ENCODE measurements at places on chromosomes 12 and 14.

- DNase-seq = no peak
Observed at GRCh38 chr12:120711411-120711810, 1.2 kb downstream of the UNC119B start.

DNA sequence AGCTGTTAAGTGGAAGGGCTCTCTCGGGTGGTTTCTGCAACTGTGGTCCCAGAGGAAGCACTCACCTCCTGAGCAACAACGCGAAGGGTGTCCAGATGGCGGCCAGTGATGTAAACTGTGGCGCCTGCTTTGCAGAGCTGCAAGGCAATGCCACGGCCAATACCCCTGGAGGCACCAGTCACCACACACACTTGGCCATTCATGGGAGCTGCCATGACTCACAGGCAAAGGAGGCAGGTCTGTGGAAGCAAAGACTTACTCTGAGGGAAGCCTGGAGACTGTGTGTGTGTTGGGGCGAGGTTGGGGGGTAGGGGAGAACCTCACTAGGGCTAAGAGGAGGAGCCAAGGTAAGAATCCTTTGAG is 707 bp downstream of the DHRS1 start:
- no peak for DNase-seq

DNA sequence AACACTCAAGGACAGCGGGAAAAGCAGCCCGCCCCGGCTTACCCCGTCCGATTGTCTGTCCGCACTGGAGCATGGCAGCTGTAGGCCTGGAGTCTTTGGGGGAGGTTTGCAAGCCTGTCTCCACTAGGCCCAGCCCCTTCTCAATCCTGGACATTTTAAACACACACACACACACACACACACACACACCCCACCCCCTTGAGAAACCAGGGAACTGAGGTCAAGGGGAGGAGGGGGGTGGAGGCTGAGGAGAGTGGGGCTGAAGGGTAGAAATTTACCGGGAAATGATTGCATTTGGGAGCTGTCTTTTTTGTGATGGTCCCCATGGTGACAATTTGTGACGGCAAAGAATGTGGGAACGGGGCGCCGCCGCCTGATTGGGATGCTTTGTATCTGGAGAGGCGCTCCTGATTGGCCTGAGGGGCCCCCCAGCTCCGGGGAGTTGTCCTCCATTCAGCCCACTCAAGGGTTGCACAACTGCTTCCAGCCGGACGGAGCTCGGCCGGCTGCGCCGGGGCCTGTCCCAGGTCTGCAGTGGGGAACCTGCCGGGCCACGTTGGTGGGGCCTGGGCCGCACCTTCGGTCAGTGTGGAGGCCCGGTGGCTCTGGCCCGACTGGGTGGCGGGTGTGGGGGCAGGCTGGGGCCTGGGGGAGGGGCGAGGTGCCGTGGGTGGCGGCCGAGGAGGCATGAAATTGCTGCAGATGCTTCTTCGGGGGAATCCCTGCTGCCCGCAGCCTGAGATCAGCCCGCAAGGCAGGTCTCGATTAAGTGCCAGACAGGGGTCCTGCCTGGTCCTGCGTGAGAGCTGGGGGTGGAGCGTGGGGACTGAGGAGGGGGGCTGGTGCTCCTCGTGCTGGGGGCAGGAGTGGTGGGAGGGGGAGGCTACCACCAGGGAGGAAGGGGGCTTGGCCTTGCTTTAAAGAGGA is at the start of gene FAM181A:
Gene FAM181A (plus strand): TSS at position 472 of the 927 bp plus-strand sequence. CDS start 942 bp downstream, outside the sequence.
- no peak for DNase-seq

DNA sequence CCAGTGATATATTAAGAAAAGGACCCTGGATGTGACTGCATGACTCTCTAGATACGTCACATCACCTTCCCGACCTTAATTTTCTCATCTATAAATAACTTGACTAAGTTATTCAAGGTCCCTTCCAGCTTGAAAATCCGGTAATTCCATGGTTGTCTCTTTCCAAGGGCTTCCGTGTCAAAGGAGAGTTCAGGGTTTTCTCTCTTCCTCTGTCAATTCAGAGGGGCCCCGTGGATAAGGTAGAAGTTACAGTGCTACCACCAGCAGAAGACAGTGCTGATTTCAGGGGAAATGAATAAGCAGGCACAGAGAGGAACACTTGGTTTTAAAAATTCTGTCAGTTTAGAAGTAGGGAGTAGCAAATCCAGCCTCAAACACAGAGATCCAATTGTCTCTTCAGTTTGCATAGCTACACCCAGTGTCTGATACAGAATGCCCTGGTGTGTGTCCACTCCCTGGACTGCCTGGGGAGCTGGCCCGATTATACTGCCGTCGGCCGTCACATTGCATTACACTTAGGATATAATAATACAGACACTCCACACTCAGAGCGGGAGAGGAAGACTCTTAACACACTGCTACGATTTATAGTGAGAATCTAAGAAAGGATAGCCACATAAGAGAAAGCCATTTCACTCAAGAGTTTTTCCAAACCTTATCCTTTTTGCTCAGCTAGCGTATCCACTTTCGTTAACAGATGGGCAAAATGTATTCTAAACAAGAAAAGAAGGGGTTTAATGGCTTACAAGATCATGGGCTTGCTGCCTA is 54.7 kb upstream of the GTF2A1 start:
- DNase-seq = no peak
